ENCODE measurements at places on chromosomes 2 and 18. TPM values are rescaled to one million over a fixed set of nuclear protein-coding genes. Genes with fewer than 3 reads are reported as not detected.

The TMEM198 gene
- total RNA-seq = 0.79 TPM

The LYG2 gene
- total RNA-seq = not detected

DNA sequence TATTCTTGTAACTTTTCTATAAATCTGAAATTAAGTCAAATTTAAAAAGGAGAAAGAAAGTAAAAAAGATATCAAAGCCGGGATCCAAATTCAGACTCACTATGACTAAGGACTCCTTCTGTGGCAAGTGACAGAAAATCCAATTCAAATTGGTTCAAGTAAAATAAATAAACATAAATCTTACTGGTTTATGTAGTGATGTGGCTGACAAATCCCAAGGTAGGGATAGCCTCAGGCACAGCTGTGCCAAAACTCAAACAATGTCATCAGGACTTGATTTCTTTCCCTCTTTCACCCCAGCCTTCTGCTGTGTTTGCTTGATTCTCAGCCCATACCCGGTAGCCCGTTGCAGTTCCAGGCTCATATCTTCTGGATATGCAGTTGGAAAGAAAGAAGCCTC lies 284.6 kb downstream of the SP3 start:
- H3K4me3 ChIP-seq = no peak overlapping the region
- no peaks in the 10 kb centered on the region for H3K36me3 ChIP-seq
- DNase-seq = no peak
- H3K27ac ChIP-seq = no peak overlapping the region
- no peaks in the 10 kb centered on the region for H3K4me1 ChIP-seq

The FOXI3 gene
- total RNA-seq = not detected

DNA sequence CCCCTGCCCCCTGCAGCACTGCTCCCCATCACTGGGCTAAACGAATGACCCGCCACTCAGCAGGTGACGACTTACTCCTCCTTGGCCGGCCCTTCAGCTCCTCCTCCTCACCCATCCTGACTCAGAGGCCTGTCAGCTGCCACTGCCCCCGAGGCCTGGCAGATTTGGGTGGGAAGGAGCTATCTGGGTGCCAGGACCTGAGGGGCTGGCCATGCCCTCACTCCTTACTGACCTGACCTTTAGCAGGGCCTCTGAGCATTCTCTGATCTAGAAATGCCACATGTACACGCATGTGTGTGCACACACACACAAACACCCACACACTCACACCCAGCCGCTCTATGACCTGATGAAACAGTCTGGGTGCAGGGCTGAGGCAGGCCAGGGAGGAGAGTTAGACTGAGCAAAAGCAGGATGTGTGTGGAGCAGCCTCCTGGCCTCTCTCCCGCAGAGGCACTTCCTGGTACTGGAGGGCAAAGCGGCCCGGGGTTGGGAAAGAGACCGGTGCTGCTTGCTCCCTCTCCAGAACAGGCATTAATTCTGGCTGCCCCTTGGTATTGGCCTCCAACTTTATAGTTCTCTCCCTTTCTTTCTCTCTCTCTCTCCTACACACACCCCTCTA lies 68.0 kb downstream of the ZFP36L2 start:
- H3K4me3 ChIP-seq = peak overlapping the region; percentile 33
- peaks cover 92% of the 10 kb centered on the region for H3K4me1 ChIP-seq
- no peaks in the 10 kb centered on the region for H3K36me3 ChIP-seq
- peak; percentile 62 for DNase-seq
- H3K27me3 ChIP-seq = no peaks in the 10 kb centered on the region

- H3K27me3 ChIP-seq = no peaks in the 10 kb centered on the region
- H3K27ac ChIP-seq = no peak overlapping the region
- H3K36me3 ChIP-seq = no peaks in the 10 kb centered on the region
- no peak overlapping the region for H3K4me3 ChIP-seq
These were observed 81.8 kb downstream of the SCN9A start for GRCh38 chr2:166293984-166294383.

GRCh38 chr18:63736876-63737275 lies 34.1 kb downstream of the SERPINB11 start:
- no peaks in the 10 kb centered on the region for H3K27me3 ChIP-seq
- no peak overlapping the region for H3K4me3 ChIP-seq
- no peak overlapping the region for H3K27ac ChIP-seq
- DNase-seq = no peak
- H3K4me1 ChIP-seq = no peaks in the 10 kb centered on the region

- no peak overlapping the region for H3K4me3 ChIP-seq
- no peaks in the 10 kb centered on the region for H3K4me1 ChIP-seq
- no peaks in the 10 kb centered on the region for H3K27me3 ChIP-seq
- no peaks in the 10 kb centered on the region for H3K36me3 ChIP-seq
These were observed 41.5 kb upstream of the ERBB4 start for GRCh38 chr2:212580117-212580516.

DNA sequence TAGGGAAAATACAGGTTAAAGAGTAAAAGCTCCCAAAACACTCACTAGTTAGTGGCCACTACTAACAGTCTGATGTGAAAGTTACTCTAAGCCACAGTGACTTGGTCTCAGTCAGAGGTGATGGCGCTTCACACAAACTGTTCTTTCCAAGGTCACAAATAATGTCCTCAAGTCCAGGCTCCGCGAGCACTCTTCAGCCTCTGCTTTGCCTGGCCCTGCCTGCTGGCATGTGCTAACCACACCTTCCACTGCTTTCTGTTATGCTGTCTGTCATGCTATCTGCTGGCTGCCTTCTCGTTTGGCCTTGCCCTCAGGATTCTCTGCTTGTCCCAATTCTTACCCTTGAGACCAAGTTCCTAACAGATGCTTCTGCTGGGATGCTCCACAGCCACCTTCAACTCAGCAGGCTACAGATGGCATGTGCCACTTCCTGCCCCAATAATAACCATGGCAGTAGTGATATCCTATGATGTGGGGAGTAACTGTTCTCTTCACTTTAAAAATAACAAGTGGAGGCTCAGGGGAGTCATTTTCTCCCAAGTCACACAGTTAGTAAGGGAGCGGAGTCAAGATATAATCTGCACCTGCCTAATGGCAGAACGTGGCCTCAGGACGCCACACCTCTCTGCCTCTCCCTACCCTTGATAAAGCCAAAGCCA lies 75.7 kb downstream of the ZAP70 start:
- no peaks in the 10 kb centered on the region for H3K27me3 ChIP-seq
- H3K4me3 ChIP-seq = no peak overlapping the region
- H3K27ac ChIP-seq = no peak overlapping the region
- H3K4me1 ChIP-seq = no peaks in the 10 kb centered on the region

The KCNJ3 gene
- not detected for total RNA-seq

GRCh38 chr2:232482301-232483238 lies 5.1 kb downstream of the ECEL1 start:
- H3K36me3 ChIP-seq = no peaks in the 10 kb centered on the region
- no peaks in the 10 kb centered on the region for H3K27me3 ChIP-seq
- H3K27ac ChIP-seq = no peak overlapping the region
- DNase-seq = no peak
- H3K4me3 ChIP-seq = no peak overlapping the region
- no peaks in the 10 kb centered on the region for H3K4me1 ChIP-seq

DNA sequence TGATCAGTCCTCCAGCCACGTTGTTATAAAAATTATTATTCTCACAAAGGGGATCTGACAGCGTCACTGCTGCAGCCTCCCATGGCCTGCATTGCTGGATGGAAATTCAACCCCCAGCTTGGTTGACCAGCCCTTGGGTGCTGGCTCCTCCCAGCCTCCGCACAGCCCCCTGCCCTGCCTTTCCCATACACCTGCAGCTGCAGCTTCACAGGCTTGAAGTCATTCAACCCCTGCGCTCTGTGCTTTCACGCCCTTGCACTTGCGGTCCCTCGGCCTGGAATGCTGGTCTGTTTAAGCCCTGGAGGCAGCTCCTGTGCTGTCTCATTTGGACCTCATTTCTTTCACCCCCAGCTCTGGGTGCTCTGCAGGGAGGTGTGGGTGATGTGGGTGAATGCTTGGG lies 860 bp upstream of the CD8A start:
- peaks cover 16% of the 10 kb centered on the region for H3K36me3 ChIP-seq
- H3K27me3 ChIP-seq = peaks cover 3% of the 10 kb centered on the region
- DNase-seq = no peak
- peak overlapping the region; percentile 99 for H3K27ac ChIP-seq
- peak overlapping the region; percentile 75 for H3K4me3 ChIP-seq

- DNase-seq = no peak
- H3K27ac ChIP-seq = peak overlapping the region; percentile 10
- no peaks in the 10 kb centered on the region for H3K27me3 ChIP-seq
- H3K36me3 ChIP-seq = no peaks in the 10 kb centered on the region
These were observed 97.8 kb upstream of the PMAIP1 start for GRCh38 chr18:59802031-59802430.

DNA sequence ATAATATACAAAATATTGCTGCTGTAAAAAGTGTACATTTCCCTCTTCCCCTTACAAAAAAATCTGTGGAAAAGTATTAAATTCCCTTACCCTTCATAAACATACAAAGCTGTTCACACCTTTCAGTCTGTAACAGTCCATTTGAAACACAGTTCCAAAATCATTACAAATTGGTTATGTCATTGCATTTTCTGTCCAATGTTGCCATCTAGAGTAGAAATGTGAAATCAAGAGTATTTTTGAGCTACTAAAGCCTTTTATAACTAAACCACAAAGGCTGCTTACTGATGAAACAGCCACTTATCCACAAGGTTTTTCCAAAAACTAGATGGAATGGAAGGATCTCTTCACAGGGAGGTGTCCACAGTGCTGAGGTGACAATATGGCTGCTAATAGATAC lies 72.5 kb downstream of the SS18 start:
- no peak overlapping the region for H3K27ac ChIP-seq
- no peak for DNase-seq
- no peaks in the 10 kb centered on the region for H3K4me1 ChIP-seq

The PUM2 gene
- 141 TPM for total RNA-seq

DNA sequence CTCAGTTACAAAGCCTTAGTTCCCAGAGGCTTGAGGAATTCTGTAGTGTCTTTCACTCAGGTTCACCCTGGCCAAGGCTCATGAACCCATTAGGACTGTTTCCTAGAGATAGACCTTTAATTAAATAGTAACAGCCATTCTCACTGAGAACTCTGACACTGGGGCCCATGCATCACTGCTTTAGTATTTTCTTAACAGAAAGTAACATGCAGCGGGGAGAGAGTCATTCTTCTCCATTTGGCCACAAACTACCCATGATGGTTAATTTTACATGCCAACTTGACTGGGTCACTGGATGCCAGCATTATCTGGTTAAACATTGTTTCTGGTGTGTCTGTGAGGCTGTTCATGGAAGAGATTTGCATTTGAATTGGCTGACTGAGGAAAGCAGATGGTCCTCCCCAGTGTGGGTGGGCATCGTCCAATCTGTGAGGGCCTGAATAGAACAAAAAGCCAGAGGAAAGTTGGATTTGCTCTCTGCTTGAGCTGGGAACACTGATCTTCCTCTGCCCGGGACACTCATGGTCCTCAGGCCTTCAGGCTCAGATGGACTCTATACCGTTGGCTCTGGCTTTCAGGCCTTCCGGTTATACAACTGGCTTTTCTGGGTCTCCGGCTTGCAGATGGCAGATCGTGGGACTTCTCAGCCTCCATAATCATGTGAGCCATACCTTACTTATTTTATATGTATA lies 5.6 kb upstream of the CPLX4 start:
- DNase-seq = no peak
- no peak overlapping the region for H3K4me3 ChIP-seq
- H3K27me3 ChIP-seq = no peaks in the 10 kb centered on the region
- no peaks in the 10 kb centered on the region for H3K36me3 ChIP-seq
- no peaks in the 10 kb centered on the region for H3K4me1 ChIP-seq
- no peak overlapping the region for H3K27ac ChIP-seq

GRCh38 chr2:197349699-197350098 lies 39.1 kb upstream of the ANKRD44 start:
- H3K4me1 ChIP-seq = no peaks in the 10 kb centered on the region
- H3K27me3 ChIP-seq = no peaks in the 10 kb centered on the region
- no peak overlapping the region for H3K27ac ChIP-seq

The AFF3 gene
- 9.9 TPM for total RNA-seq

DNA sequence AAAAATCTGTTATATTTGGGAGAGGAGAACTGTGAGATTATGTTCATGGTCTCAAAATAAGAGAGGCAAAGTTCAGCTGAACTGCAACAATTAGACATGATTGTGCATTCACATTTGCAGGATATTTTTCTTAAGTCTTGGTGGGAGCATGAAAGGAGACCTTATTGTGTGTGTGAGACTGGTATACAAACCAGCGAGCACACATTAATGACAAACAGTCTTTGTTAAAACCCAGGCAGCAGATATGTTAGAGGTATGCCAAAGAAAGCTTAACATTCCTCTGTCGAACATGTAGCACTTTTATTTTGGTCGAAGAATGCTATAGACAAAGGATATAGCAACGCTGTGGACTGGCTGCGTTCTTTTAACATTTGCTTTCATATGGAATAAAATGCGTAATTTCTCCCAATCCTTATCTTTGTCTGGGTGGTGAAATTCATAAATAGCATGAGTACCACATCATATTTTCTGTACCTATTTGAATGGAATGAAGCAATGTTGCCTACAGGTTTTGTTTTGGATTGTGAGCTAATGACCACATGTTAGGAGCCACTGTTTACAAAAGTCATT lies 88.4 kb downstream of the ICOS start:
- H3K27ac ChIP-seq = no peak overlapping the region
- no peak for DNase-seq

The CD226 gene
- 87.1 TPM for total RNA-seq

The RAMP1 gene
- 0.85 TPM for total RNA-seq
